ENCODE measurements at places on chromosomes 5 and 9.

- DNase-seq: no peak
Measured at GRCh38 chr5:4419281-4419680, 720.8 kb upstream of the ADAMTS16 start.

- no peak for DNase-seq
Measured at GRCh38 chr9:80644044-80644443, 1045.3 kb downstream of the TLE1 start.

DNA sequence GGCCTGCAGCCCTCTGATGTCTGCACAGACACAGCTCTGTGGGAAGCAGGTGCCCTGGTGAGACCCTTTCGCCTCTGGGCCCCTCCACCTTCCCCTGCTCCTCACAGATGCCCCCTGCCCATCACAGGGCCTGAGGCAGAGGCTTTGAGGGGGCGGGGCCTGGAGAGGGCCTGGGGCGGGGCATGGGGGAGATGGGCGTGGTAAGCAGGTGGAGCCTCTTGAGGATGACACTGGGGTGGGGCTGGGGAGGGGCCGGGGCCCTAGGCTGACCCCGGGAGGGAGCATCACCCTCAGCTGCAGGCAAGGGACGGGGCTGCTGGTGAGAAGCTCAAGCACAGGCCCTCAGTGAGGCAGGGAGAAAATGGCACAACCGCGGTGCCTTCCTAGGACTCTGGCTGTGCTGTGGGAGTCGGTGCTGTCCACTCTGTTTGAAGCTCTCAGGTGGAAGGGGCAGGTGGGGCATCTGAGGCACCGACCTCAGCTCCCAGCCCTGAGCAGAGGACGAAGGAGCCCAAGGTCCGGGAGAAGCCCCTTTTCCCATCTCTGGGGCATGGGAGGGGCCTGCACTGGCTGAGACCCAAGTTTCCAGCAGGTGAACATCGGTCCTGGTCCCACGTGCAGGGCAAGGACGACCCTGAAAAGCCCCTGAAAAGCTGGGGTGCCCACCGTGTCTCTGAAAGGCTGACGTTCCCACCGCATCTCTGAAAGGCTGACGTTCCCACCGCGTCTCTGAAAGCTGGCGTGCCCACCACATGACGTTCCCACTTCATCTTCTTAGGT lies 17.5 kb upstream of the SLC9A3 start:
- no peak for DNase-seq

GRCh38 chr5:80229902-80230255 lies 26.0 kb downstream of the SERINC5 start:
- no peak for DNase-seq

GRCh38 chr5:9898319-9898718 lies 268.2 kb upstream of the TAS2R1 start:
- peak; percentile 69 for DNase-seq

GRCh38 chr5:91449083-91449482 lies 66.0 kb upstream of the ARRDC3 start:
- DNase-seq: no peak
